ENCODE measurements at places on chromosomes 1 and 21.

DNA sequence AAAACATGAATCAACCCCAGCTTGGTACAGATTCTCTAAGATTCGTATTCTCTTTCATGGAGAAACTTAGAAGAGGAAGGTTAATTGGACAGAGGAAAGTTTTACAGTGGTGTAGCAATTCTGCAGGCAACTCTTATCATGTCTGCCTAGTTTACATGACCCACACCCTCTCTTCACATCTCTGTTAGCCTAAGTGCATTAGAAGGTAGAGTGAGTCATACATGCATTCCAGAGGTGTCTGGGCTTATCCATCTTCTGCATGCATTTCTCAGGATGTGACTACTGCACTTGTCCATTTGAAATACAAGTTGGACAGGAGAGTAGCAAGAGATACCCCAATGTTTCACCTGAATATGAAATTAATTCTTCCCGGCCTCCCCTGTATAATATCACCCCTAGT lies 578.4 kb upstream of the NCAM2 start:
- DNase-seq = no peak

DNA sequence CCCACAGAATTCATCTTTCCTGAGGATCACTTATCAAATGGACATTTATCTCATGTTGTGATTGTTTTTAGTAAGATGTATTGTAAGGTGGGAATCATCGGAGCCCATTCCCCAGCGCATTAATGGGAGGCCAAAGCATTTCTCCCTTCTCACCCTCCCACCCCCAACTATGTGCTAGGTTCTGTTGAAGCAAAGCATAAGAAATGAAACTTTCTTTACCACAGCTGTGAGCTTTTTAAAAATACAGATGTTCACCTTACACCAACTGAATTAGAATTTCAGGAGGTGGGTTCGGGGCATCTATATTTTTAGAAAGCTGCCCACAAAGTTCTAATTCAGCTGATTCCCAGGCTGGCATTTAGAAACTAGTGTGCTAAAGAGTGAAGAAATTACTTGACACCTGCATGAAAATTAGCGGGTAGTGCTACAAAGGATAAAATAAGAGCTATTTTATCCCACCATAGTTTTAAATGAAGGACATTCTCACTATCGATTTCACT lies 26.3 kb downstream of the UAP1 start:
- no peak for DNase-seq

DNA sequence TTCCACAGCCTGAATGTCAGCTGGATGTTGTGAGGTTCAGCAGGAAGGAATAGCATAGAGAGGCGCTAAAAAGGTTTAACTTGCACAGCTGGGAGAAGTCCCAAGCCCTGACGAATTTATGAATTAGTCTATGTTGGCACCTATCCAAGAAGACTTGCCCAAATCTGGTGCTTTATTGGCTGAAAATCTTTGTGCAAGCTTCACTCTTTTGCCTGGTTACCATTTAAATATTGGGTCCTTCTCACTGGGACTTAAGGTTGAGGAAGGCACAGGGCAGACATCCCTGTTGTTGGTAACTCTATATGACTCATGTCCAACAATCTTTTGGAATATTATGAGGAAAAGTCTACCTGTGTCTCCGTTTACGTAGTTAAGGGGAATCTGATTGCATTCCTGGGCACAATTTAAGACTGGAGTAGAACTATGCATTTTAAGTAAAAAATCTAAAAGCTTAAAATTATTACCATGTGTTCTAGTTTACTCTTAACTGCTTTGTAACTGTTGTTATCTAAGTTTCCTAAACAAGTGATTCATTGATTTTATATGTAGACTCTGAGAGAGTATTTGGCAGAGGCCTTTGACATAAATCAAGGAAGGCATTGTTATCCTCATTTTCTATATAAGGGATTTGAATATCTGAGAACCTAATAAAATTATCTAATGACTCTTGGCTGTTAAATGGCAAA lies 181.7 kb upstream of the DPYD start:
- DNase-seq = no peak

- peak; percentile 99 for DNase-seq
These were observed 7.1 kb downstream of the IGSF9 start for GRCh38 chr1:159938211-159938852.
